ENCODE measurements at places on chromosomes 3 and 15. TPM values are rescaled to one million over a fixed set of nuclear protein-coding genes. Genes with fewer than 3 reads are reported as not detected.

Gene MAP6D1
- total RNA-seq: 12.4 TPM

Gene LSMEM2
- total RNA-seq: 0.37 TPM

Gene KNG1
- total RNA-seq: not detected

Gene SLC22A13
- 0.21 TPM for total RNA-seq

Gene FBXW12
- total RNA-seq: 0.82 TPM

Gene PAK6
- total RNA-seq: 0.90 TPM

Gene LIPH
- 0.03 TPM for total RNA-seq

Gene SHC4
- total RNA-seq: 2.2 TPM

Gene GABRB3
- total RNA-seq: 8.8 TPM

Gene LRIG1
- total RNA-seq: 169 TPM

Gene SEMA4B
- total RNA-seq: 18.9 TPM

Gene GP9
- total RNA-seq: not detected

Gene MBD4
- 46.3 TPM for total RNA-seq

Gene PIERCE2
- total RNA-seq: 3.9 TPM

Gene KLHL6
- 0.09 TPM for total RNA-seq

Gene RPP14
- 17.8 TPM for total RNA-seq

Gene POLG
- 43.5 TPM for total RNA-seq

Gene ROPN1
- not detected for total RNA-seq

Gene GOLGA8S
- not detected for total RNA-seq

Gene DHFR2
- total RNA-seq: 7.0 TPM

Gene CLDN11
- total RNA-seq: 1.6 TPM

Gene DMXL2
- total RNA-seq: 124 TPM
